ENCODE measurements at places on chromosomes 1 and 21.
A peak's percentile ranks its signal among the peaks of the same experiment; 100 is the strongest.

- DNase-seq = no peak
Observed at GRCh38 chr1:44240802-44241671, 27.8 kb downstream of the DMAP1 start.

DNA sequence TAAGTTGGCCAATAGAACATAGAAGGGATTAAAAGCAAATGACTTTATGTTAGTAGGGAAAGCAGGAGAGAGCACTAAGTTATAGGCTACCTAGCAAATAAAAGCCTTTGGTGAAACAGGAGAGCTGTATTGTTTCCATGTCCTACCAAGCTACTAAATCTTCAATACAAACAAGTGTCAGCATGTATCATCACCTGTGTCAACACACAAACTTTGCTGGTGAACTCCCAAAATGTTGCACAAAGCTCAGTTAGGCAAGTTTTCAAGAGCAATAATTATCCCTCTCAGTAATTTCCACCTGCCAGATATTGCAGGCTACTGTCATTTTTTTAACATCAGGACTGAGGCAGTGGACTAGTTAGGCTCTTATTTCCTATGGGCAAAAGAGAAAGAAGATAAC is 77.7 kb upstream of the ADAM30 start:
- DNase-seq = no peak

DNA sequence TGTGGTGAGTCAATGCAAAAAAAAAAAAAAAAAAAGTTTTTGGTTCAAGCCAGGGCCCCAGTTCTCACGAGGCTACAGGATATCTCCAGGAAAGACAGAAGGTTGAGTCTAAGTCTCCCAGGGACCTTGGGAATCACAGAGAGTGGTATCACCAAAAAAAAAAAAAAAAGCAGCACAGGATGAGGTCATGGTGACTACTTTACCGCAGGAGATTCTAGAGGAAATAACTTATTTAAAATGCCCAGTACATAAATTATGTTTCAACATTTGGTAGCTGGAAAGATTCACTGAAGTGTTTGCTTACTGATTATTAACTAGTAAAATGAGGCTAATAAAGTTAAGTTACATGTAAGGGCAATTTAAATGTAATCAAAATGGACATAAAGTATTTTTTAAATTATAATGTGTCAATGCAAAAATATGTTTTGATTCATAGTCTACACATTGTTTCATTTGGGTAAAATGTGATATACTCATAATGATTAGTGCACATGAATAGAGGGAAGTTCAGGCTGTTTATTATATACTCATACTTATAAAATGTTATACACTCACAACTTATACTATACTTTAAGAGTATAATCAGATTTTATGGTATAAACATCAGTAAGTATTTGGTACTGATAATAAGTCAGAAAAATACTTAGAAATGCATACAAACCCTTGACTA is 84.1 kb downstream of the PLPPR5 start:
- DNase-seq = peak; percentile 28

GRCh38 chr21:31022306-31022705 is 16.0 kb downstream of the KRTAP19-8 start:
- DNase-seq = no peak

DNA sequence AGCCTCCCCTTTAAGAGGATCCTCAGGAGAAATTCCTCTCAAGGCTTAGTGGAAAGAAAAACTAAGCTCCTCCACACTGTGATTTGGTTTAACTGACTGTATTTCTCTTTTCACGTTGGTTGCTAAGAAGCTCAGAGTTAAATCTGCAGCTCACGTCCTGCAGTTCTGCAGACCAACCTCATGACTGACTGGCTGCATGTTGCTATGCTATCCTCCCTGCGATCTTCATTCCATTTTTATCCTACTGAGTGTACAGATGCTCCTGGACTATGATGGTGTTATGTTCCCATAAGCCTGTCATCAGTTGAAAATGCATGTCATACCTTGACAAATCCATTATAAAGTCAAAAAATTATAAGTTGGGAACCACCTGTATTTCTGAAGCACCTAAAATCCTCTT is 34.6 kb downstream of the FAM163A start:
- DNase-seq = no peak

DNA sequence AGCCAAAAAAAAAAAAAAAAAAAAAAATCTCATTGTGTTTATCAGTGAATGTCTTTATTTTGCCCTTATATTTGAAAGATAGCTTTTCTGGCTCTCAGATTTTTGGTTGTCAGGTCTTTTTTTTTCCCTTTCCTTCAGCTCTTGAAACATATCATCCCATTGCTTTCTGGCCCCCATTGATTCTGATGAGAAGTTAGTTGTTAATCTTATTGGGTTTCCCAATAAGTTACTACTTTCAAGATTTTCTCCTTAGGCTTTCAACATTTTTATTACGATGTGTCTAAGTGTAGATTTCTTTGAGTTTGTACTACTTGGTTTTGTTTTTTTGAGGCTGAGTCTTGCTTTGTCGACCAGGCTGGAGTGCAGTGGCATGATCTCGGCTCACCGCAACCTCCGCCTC is 14.7 kb upstream of the SOAT1 start:
- no peak for DNase-seq

GRCh38 chr1:52937433-52938182 is 10.5 kb downstream of the SCP2 start:
- DNase-seq = no peak

GRCh38 chr1:114043054-114043453 is 63.8 kb downstream of the OLFML3 start:
- DNase-seq = no peak

- DNase-seq = no peak
Observed at GRCh38 chr1:94927405-94928175, 680 bp upstream of the CNN3 start.

GRCh38 chr21:32181457-32181856 is 97.4 kb downstream of the MIS18A start:
- DNase-seq = no peak

DNA sequence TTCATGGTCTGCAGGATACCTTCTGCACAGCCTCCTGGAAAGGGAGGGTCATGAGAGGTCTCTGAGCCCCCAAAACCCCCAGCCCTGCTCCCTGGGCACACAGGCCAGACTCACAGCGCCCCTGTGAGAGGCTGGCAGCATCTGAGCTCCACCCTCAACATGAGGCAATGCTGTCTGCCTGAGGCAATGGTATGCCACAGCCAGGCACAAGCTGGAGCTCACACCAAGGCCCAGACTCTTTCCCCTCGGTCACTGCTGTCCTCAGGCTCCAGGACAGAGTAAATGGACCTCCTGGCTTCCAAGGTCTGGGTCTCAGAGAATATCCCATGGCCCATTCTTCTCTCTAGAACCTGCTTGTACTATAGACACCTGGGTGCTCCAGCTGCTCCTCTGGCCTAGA is 17.2 kb downstream of the MEF2D start:
- no peak for DNase-seq

- no peak for DNase-seq
Observed at GRCh38 chr1:192489047-192489446, 86.5 kb upstream of the RGS1 start.

- no peak for DNase-seq
Observed at GRCh38 chr1:204904228-204904810, 33.7 kb downstream of the NFASC start.

DNA sequence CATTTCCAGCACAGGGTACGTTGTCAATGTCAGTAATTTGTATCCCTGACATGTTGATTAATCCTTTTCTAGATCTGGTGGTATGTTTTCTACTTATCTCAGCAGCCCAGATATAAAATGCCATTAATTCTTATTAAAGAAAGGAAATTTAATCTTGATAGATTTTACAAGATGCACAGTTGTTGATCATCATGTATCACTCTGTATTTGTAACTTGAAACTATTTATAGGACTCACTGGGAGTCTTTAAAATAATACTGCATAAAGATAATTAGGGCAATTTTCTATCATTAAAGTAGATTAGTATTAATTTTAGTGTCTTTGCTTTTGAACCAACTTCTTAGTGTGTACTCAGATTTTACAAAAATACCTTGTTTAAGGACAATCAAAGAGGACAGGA is 84.9 kb downstream of the GREM2 start:
- DNase-seq = no peak

GRCh38 chr1:121546830-121547591 is 362.2 kb downstream of the SRGAP2C start:
- no peak for DNase-seq

DNA sequence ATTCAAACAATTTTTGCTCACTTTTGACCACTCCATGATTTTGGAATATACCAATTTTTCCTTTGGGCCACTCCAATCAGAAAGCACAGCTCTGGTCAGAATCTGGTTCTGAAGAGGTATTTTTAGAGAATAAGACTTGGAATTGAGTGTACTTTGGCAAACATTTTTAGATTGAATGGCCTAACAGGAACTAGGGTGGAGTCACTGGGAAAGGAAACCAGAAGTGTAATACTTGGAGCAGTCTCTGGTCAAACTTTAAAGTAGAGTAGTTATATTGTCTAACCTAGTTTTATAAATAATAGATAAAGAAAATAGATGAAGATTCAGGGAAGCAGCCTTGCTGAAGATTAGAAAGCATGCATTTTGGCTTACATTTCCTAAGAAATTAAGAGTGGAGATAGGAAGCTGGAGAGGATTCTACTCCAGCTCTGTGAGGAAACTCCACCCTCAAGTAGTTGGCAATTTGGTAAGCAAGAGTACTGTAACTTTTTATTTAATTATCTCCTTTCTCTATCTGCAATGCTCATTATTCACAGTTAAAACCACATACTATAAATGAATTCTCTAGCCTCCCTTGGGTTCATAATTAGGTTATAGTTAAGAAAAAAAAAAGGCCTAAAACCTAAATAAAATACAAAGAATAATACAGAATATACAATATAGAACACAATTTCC is 15.8 kb downstream of the STIL start:
- no peak for DNase-seq

DNA sequence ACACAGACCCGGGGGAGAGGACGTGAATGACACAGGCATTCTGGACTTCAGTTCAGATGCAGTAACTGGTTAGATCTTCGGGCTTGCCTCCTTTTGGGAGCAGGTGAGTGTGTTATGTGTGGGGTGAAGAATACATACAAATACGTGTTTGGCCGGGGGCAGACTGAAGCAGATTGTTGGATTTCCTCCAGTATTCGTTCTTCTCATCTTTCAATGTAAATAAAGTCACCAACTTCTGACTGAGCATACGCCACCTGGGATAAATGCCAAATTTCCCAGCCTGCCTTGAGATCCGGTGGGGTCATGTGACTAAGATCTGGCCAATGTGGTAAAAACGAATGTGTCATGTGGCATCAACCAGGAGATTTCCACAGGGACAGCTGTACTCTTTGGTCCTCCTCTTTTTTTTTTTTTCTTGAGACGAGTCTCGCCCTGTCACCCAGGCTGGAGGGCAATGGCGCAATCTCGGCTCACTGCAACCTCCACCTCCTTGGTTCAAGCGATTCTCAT is 189.8 kb downstream of the RGS7 start:
- DNase-seq = no peak

GRCh38 chr1:19229828-19230325 is 19.8 kb upstream of the UBR4 start:
- no peak for DNase-seq

GRCh38 chr1:244792188-244792850 is 43.1 kb upstream of the COX20 start:
- DNase-seq = no peak

GRCh38 chr1:87240661-87241285 is 87.9 kb upstream of the LMO4 start:
- no peak for DNase-seq

DNA sequence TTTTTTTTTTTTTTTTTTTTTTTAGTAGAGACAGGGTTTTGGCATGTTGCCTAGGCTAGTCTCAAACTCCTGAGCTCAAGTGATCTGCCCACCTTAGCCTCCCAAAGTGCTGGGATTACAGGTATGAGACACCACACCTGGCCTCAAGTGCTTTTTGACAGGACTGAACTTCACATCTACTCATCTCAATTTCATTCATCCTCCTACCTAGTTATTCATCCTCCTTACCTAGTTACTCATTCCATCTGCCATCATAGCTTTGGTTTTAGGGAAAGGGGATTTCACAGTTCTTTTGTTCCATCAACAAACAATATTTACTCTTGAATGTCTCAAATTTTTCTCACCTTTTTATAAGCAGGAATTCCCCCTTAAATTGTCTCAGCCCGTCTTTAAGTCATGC is 38.6 kb upstream of the RALGPS2 start:
- DNase-seq = no peak

- DNase-seq = no peak
Observed at GRCh38 chr1:204706838-204707509, 21.4 kb upstream of the LRRN2 start.

DNA sequence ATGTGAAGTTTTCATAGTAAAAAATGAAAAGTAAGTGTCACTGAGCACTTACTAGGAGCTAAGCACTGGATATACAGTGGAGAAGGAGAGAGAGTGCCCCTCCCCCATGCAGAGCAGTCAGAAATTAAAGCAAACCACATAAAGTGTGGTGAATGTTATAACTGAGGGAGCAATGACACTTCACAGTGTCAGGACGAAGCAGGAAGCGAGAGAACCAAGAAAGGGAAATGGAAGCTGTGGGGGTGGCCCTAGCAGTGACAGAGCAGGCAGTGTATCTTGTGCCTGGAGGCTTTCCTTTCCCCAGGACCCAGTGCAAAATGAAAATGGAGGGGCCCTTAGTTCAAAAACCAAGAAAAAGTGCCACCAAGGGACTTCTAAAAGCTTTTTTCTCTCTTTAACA is 21.5 kb upstream of the RCAN3 start:
- no peak for DNase-seq
